ENCODE measurements at places on chromosomes 6 and 20.
A peak's percentile ranks its signal among the peaks of the same experiment; 100 is the strongest.

DNA sequence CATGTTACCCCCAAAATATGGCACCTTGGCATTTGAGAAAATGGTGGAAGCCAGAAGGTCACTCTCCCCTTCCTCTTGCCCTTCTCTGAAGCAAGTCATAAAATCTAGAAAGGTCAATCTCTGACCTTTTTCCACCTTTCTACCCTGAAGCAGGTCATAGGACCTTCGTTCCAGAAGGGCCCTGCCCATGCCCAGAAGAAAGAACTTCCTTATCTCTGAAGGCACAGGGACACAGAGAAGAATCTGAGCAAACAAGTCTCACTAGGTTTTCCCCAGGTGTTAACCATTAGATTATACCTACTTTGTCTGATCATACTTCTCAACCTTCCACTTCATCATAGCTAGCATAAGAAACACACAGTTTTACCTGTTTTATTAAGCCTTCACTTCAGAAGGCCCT lies 42.5 kb downstream of the SMPDL3A start:
- no peak for DNase-seq

- no peak for DNase-seq
Observed at GRCh38 chr6:161255518-161255917, 18.3 kb downstream of the AGPAT4 start.

GRCh38 chr6:155130161-155130853 lies 133.5 kb upstream of the CLDN20 start:
- DNase-seq = no peak

- DNase-seq = peak; percentile 72
Observed at GRCh38 chr20:59014680-59015389, 4.4 kb upstream of the TUBB1 start.

GRCh38 chr20:7505835-7506221 lies 434.4 kb downstream of the HAO1 start:
- DNase-seq = no peak

GRCh38 chr6:147248859-147249258 lies 44.6 kb downstream of the STXBP5 start:
- no peak for DNase-seq

GRCh38 chr6:131262060-131262459 lies 126.8 kb downstream of the AKAP7 start:
- DNase-seq = peak; percentile 14

GRCh38 chr20:45581702-45582101 lies 2.6 kb upstream of the WFDC8 start:
- peak; percentile 30 for DNase-seq

DNA sequence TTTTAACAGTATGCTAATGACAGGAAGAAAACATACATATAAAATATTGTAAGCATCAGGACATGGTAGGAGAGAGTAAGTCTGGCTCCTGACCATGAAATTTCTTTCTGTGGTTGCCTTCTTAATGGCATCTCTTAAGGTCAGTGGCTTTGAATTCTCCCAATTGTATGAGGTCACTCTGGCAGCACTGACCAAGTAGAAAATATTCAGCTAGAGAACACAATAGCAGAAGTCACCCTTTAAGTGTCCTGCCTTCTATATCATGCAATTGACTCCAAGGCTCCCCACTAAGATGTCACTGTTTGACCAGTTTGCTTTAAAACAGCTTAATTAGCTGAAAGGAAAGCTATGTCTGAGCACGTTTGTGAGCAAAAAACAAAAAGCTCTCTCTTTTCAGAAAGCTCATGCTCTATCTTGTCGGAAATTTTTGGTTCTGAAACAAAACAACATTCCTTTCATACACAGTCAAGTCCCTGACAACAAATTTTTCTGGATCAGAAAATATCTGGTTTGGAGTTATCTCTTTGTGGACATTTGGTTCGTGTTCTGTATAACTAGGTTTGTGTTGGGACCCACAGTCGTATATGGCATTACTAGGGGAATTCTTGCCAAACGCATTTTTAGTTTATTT lies 120.9 kb upstream of the IFNGR1 start:
- DNase-seq = no peak

- no peak for DNase-seq
Observed at GRCh38 chr20:2780948-2781347, 19.5 kb downstream of the CPXM1 start.

- no peak for DNase-seq
Observed at GRCh38 chr20:20184706-20185105, 132.4 kb downstream of the CFAP61 start.

GRCh38 chr6:111921103-111921502 lies 47.9 kb upstream of the FYN start:
- no peak for DNase-seq

DNA sequence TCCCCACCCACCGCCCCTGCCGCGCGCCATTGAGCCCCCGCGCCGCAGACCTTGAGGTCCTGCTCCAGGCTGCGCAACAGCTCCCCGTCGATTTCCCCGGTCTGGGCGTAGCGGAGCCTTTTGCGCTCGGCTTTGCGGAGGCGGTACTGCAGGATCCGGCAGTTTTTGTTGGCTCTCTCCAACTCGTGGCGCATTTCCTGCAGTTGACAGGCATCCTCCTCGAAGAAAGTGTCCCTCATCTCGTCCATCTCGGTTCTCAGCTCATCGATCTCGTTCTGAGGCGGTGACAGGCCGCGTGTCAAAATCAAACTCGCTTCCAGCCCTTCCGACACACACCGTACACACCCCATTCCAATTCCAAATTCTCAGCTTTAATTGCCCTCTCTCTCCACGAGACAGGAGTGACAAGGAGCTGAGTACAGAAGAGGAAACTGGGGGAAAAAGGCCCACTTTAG lies 4.3 kb downstream of the MTCL3 start:
- no peak for DNase-seq

DNA sequence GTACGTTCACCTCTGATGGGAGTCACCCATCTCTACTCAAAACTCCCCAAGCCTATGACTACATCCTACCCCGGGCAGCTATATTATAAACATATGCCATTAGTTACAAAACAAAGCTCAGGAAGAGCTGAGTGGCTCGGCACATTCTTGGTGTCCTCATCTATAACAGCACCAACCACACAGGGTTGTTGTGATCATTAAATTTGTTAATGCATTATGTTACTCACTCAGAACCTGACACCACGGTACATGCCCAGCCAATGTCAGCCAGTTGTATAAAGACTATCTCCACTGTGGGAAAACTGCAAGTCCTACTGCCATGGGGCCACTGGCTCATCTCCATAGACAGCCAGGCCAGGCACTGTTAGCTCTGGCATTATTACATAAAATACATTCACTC lies 7.7 kb downstream of the CDK5RAP1 start:
- no peak for DNase-seq

DNA sequence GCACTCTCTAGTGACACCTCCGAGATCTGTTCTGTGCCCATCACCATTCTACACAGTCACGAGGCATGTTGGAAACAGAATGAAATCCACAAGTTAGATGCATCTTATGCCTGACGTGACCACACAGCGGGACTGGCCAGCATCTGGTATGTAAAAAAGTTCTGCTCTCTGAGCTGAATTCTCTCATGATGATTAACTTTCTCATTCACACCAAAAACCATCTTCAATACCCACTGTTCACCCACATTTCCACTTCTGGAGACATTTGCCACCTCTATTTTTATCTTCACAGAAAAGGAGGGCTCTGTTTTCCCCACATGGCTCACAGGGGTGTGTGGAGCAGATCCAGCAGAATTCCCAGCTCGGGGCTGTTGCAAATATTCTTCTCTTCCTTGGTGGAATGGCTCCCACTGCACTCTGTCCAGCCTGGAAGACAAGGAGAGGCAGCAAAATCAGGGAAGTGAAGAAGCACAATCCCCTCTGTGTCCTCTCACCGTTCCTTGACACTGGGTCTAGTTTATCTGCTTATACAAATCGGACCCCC lies 303.4 kb downstream of the TAF4 start:
- no peak for DNase-seq

- no peak for DNase-seq
Observed at GRCh38 chr6:2426561-2427340, 181.3 kb upstream of the GMDS start.

DNA sequence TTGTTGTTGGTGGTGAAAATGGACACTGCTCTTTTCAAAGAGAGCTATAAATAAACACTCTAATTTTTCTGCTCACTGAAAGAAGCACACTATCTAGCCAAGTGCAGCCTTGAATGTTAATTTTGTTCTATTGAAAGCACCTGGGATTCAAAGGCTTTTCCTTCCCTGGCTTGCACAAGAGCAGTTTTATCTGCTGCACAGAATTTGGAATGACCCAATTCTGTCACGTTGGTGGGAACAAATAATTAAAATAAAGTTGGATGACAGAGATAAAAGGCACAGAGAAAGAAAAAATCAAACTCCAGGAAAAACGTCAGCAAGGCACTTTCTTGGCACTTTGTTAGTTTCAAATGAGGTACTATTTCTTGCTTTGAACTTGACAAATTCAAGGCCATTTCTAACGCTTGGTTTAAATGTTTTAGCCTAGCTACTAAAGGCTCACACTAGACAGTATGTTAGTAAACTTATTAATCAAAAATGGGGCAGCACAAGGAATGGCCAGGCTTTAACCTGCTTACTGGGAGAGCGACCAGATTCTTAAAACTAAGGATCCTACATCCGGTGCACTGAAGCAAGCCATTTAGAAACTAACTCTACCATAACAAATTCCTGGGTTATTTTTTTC lies 145.5 kb upstream of the ARG1 start:
- DNase-seq = no peak

- no peak for DNase-seq
Observed at GRCh38 chr6:52998603-52999002, 3.5 kb upstream of the GSTA4 start.

GRCh38 chr6:11492464-11493290 lies 44.9 kb upstream of the TMEM170B start:
- DNase-seq = no peak

DNA sequence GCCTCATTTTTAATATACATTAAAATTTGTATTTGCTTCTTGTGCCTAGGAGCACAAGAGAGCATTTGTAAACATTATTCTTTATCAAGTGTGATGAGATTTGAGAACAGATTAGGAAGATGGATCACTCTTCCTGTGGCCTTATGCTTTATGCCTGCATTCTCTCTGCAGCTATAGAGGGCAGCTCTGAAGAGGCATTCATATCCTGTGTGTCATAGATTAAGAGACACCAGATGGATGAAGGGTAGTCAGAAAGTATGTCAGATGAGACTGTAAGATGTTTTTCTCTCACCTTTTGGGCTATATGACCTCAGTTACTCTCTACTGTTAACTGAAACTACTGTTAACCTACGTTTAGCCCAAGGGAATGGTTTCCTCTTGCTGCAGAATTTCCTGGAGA lies 61.4 kb downstream of the DNAH8 start:
- DNase-seq = no peak

- DNase-seq = no peak
Observed at GRCh38 chr6:169160855-169161560, 92.6 kb downstream of the THBS2 start.

DNA sequence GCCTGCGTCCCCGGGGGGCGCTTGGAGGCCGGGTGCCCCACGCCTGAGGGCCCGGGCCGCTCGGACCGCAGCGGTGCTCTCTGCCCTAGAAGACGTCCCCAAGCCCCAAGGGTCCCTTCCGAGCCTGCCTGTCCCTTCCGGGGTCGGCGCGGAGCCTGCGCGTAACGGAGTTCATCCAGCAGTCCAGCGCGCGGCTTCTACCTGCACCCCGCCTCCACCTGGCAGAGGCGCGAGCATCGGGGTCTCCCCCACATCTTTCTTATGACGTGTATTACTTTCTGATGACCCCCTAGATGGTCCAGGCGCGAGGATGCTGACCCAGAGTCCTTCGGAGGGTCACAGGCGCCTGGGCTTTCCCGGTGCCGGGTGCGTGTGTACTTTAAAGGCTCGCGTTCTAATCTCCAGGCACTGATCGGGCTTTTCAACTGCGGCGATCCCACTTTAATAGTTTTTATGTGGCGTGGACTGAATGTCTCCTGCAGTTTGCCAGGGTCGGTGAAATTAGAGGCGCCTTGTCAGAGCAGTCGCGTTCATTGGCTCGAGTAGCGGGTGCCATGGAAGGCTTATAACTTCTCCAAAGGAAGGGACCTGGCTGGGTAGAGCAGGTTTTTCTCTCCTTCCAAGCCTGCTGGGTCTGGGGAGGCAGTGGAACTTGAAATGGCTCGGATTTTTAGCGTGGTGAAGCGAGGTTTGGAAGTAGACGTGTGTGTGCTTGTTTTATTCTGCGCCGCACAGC lies 912 bp downstream of the EYA4 start:
- DNase-seq = peak; percentile 14

- DNase-seq = peak; percentile 77
Observed at GRCh38 chr6:158649289-158650143, at the start of gene SYTL3. Gene SYTL3, plus strand, starts transcription at chr6:158650054. Its CDS starts 13,215 bp downstream, at chr6:158663269.

GRCh38 chr6:73579851-73580246 lies 59.0 kb upstream of the EEF1A1 start:
- DNase-seq = peak; percentile 69

DNA sequence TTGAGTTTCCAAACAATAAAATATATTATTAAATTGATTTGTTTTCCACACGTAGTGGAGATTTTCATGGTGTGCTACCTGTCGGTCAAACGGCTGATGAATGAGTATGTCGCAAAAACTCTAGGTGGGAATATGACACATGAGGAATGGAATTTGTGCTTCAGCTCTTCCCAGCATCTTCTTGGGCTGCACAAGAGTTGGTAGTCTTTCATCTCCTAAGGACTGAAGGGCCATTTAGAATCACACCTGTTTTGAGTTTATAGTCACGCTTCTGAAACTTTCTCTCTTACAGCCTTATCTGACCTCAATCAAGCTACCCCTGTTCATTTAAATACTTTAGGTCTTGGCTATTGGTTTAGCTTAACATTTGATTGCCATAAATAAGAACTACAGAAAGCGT lies 157.7 kb upstream of the AKAP12 start:
- no peak for DNase-seq

- DNase-seq = no peak
Observed at GRCh38 chr20:24721891-24722568, 227.0 kb upstream of the CST7 start.

DNA sequence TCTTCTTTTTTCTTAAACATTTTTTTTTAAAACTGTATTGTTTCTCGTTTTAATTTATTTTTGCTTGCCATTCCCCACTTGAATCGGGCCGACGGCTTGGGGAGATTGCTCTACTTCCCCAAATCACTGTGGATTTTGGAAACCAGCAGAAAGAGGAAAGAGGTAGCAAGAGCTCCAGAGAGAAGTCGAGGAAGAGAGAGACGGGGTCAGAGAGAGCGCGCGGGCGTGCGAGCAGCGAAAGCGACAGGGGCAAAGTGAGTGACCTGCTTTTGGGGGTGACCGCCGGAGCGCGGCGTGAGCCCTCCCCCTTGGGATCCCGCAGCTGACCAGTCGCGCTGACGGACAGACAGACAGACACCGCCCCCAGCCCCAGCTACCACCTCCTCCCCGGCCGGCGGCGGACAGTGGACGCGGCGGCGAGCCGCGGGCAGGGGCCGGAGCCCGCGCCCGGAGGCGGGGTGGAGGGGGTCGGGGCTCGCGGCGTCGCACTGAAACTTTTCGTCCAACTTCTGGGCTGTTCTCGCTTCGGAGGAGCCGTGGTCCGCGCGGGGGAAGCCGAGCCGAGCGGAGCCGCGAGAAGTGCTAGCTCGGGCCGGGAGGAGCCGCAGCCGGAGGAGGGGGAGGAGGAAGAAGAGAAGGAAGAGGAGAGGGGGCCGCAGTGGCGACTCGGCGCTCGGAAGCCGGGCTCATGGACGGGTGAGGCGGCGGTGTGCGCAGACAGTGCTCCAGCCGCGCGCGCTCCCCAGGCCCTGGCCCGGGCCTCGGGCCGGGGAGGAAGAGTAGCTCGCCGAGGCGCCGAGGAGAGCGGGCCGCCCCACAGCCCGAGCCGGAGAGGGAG lies 580 bp downstream of the VEGFA start:
- DNase-seq = peak; percentile 75
